Activated naive CD4-positive, alpha-beta T cell treated with anti-CD3 and anti-CD28 coated beads, Interleukin-2, amount 50 U/mL, for 72 hours (primary cell): ENCODE measurements at places on chromosomes 4 and X.

DNA sequence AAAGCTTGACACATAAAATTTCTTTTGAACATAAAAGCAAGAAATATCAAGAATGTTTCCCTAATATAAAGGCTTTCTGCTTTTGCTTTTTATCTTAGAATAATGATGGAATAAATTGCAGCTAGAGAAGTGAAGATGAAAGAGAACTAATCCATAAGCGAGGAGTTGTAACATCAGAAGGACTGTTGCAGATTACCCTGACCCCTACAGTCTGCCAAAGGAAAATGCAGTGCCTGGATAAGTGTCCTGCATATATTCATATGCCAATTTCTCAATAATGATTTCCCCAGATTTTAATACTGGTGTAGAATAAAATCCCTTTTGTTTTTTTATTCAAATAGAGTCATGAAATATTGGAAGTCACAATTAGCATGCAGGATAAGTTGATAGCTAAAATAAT lies 115.9 kb downstream of the MAGEC2 start:
- DNase-seq = no peak

GRCh38 chrX:38672646-38673045 lies 111.3 kb downstream of the TSPAN7 start:
- no peak for DNase-seq

DNA sequence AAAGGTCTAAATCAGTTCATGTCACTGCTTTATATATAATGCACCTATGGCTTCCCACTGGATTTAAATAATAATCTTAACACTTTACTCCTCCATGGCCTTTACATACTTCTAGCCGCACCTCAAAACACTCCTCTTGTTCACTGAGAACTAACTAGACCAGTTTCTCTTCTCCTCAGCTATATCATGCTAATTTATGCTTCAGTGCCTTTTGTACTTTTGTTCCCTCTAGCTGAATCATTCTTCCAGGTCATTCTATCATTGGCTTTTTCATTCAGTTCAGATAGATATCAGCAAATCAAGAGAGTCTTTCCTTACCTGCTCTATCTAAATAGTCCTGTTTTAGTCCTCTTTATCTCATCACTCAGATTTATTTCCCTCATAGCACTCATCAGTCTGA lies 64.2 kb downstream of the TET2 start:
- no peak for DNase-seq

DNA sequence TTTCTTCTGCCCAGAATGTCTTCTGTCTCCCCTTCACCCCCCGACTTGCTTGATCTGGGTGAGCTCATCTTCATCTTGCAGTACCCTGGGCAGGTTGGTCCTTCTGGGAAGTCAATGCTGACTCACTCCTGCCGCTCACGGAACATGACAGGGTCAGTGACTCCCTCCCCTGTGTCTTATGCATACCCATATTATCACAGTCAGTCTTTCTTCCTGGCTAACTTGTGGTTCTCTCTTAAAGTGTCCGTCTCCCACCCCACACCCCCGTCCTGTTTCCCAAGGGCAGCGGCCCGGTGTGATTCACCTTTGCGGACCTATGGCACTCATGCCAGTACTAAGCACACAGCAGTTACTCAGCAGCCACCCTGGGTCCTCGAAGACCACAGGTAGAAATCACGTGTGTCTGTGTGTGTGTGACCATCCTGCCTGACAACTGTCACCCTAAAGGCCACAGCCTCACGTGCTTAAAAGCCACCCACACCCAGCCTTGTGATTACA lies 17.7 kb downstream of the IQSEC2 start:
- no peak for DNase-seq

DNA sequence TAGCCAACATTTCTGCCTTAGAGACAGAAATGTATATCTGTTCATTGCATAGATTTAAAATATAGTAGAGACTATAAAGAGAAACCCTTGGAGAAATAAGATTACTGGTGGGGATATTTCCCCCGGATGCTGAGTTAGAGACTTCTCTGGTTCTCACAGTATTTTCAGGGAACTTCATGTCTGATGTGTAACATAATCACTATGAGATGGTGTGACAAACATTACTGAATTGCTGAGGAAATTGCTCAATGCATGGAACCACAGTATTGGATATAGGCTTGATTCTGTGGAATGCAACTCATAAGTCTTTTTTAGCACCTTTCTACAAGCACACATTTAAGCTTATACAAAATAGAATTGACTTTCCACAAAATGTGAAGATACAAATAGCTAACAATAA lies 152.7 kb downstream of the SOWAHB start:
- DNase-seq = no peak

DNA sequence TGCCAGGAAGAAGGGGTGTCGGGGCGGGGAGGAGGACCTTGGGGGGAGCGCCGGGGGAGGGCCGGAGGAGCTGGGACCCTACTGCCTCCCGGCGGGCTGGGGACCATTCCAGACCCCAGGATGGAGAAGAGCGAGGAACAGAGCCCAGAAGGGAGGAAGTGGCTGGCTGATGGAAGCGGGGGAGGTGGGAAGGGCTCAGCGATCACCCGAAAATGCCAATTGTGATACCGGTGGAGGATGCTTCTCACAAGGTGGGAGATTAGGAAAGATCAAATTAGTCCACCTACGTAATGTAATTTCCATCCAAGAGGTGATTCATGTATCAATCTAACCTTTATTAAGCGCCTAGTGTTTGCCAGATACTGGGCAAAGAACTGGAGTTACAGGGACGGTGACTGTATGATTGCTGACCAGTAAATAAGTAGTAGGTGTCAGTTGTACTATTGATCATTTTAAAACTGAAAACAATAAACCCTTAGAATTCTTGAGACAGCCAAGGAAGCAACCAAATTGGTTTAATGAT lies 452 bp upstream of the RAI2 start:
- no peak for DNase-seq

DNA sequence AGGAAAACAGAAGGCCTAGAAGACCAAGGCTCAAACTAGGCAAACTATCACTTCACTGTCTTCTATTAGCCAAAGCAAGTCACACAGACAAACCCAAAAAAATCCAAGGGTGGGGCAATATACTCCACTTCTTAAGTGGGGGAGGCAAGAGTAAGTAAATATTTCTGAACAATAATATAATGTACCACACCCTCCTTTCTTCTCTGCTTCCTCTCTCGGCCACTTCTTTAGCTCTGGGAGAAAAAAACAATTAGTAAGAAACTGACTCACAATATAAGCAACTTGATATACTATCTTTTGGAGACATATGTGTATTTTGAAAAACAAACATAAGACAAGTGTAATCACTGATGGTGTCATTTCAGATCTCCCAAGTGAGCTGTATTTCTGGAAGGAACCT lies 14.8 kb downstream of the DCAF8L1 start:
- DNase-seq = no peak

DNA sequence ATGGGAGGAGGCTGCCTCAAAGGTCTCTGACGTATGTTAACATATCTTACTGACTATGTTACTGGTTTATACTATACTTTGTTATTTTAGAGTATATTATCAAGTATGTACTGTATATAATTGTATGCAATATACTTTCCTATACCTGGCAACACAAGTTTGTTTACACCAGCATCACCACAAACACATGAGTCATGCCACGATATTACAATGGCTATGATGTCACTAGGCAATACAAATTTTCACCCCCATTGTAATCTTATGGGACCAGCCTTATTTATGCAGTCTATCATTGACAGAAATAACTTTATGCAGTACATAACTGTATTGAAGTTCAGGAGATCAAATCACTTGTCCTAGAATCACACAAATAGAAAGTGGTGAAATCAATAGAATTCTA lies 329.9 kb upstream of the SLC7A11 start:
- DNase-seq = no peak

- DNase-seq = no peak
Observed at GRCh38 chr4:37852376-37852775, 25.9 kb downstream of the PGM2 start.

GRCh38 chrX:142156567-142156966 lies 48.5 kb downstream of the MAGEC2 start:
- no peak for DNase-seq

GRCh38 chrX:45363596-45363995 lies 162.9 kb upstream of the DIPK2B start:
- no peak for DNase-seq

- DNase-seq = no peak
Observed at GRCh38 chr4:39715788-39716187, 17.9 kb downstream of the UBE2K start.
